ENCODE measurements at places on chromosomes 7 and 10.

DNA sequence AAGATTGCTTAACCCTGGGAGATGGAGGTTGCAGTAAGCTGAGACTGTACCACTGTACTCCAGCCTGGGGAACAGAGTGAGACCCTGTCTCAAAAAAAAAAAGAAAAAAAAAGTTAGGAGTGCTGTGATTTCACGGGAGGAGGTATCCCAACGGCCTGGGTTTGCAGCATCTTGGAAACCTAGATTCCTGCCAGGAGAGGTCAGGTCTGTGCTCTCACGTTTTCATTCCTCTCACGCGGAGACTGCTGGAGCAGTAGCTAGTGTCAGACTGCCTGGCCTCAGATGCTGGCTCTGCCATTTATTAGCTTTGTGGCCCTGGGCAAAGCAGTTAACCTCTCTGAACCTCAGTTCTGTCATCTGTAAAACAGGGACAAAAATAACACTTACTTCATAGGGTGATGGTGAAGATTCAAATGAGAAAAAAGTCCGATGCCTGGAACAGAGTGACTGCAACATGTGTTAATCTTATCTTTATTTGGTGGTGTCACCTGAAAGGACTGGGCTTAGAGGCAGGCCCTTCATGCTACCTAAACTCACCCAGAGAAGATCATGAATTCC, 94.9 kb downstream of the GAD2 start:
- no peak for DNase-seq

GRCh38 chr10:100685331-100685730, 60.1 kb upstream of the PAX2 start:
- no peak for DNase-seq

GRCh38 chr10:31752170-31752569, 176.5 kb downstream of the ARHGAP12 start:
- DNase-seq, result no peak

DNA sequence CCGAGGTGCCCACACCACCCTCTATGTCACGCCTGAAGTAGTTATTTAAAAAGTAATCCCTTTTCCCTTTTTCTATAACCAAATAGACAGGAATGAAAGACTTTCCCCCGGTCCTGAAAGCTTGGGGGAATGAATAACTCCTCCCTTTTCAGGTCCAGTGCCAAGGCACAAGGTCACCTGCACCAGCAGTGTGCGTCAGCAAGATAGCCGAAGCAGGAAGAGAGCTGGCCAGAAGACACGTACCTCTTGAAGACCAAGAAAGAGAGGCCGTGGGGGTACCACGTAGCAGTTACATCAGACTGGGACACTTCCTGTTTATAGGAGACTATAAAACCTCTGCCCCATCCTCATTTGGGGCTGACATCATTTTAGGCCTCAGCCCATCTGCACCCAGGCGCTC, 10.7 kb upstream of the AKR1B1 start:
- DNase-seq, result no peak

DNA sequence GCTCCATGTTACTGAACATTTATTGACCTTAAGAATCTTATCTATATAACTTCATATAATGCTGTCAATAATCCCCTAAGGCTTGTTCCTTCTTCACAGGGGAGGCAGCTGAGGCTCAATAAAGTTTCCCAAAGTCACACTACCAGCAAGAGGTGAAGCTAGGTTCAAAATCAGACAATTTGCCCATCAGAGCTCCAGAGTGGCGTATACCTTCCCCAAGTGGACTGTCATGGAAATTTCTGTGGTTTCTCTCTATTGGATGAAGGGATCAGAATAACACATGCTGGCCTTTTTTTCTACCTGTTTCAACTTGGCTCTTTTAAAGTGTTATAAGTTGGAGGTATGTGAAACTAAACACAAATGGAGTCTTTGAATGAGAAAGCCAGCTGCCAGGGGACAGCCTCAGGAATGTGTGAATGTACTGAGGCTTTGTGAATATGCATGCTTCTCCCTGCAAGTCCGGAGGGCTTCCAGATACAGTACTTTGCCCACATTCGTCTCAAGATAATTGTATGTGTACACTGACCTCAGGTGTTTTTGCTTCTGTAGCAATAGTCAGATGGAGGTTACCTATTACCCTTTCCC, 656.3 kb upstream of the CELF2 start:
- no peak for DNase-seq

GRCh38 chr10:78866731-78867554, 201.8 kb upstream of the ZMIZ1 start:
- DNase-seq, result no peak

- no peak for DNase-seq
Measured at GRCh38 chr7:5453566-5454075, 30.0 kb upstream of the TNRC18 start.

GRCh38 chr7:128937271-128937646, 468 bp upstream of the IRF5 start:
- DNase-seq, result no peak

GRCh38 chr7:84328571-84328970, 134.0 kb upstream of the SEMA3A start:
- DNase-seq, result no peak

GRCh38 chr7:80916770-80917741, 1.8 kb downstream of the SEMA3C start:
- no peak for DNase-seq

DNA sequence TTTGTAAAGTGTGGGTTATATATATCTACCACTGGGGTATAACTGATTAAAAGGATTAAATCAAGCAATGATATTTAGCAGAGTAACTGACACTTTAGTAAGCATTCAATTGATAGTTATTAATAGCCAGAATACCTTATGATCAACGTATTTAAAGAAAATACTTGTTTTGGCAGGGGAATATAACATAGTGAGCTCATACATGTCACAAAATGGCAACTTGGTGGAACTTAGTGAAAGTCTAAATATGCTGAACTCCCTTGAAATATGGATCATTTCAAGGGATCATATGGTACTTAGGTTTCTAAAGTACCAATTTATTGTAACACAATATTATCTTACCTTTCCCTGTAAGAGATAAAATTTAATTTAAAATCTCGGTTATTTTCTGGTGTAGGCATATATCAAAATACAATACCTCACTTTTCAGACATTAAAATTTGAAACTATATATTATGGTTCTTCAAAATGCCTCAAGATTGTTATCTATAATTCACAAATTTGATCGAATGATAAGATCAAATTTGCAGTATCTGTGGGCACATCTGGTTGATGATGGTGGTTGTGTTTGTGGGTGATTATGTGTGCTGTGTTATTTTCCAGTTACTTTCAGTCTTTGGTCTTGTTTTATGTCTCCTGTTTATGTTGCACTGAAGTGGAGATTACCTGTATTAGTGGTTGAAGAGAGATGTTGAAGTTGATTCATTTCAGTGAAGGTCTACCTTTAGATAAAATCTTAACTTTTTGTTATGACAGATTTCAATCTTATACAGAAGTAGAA, 5.2 kb downstream of the ARL4A start:
- no peak for DNase-seq

GRCh38 chr7:17297243-17297642, 1.2 kb upstream of the AHR start:
- no peak for DNase-seq
